ENCODE measurements at places on chromosomes 7 and 10.

DNA sequence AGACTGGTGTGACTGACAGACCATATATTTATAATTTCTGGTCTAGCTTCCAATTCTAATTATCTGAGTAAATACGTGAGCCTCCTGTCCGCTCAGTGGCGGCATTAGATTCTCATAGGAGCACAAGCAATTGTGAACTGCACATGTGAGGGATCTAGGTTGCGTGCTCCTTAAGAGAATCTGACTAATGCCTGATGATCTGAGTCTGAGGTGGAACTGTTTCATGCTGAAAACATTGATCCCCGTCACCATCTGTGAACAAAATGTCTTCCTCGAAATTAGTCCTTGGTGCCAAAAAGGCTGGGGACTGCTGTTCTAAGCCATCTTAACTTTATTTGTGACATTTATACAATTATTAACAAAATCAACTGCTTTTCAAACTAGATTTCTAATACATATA is 164.7 kb upstream of the MEOX2 start:
- DNase-seq, result no peak

- DNase-seq, result no peak
These were observed 161.5 kb downstream of the CREB5 start for GRCh38 chr7:28573651-28574301.

- DNase-seq, result no peak
These were observed 4.7 kb upstream of the CREB5 start for GRCh38 chr7:28407651-28408050.

DNA sequence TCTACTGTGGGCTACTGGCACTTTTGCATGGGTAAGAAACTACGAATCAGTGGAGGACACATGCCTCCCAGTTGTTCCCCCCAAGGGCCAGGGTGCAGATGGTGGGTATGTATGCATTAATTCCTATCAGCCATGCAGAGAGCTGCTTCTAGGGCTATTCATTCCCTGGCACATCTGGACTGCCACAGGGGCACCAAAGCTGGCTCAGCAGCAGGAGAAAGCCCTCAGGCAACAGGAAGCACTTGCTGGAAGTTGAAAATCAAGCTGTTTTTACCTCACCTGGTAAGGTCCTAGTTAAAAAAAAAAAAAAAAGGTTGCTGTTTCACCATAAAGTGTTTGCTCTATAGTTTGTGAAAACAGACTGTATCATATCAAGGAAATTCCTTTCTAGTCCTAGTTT is 1342.6 kb downstream of the REEP3 start:
- DNase-seq, result no peak

- DNase-seq, result no peak
These were observed 93.8 kb downstream of the PARD3 start for GRCh38 chr10:34721208-34721840.

- DNase-seq, result no peak
These were observed 74.4 kb downstream of the INPP5A start for GRCh38 chr10:132611986-132612385.

GRCh38 chr7:101598422-101598985 is 30.6 kb downstream of the MYL10 start:
- no peak for DNase-seq

Measured in CD4-positive, alpha-beta T cell treated with Interleukin-17A for 1 hour (primary cell).